ENCODE measurements at places on chromosomes 5 and 9. TPM values are rescaled to one million over a fixed set of nuclear protein-coding genes. Genes with fewer than 3 reads are reported as not detected.

The UGT3A2 gene
- total RNA-seq: 0.53 TPM

The LVRN gene
- 0.24 TPM for total RNA-seq

The FABP6 gene
- total RNA-seq: 0.55 TPM

The PCA3 gene
- 0.31 TPM for total RNA-seq

The CLTA gene
- 178 TPM for total RNA-seq

The OTULINL gene
- total RNA-seq: 36.3 TPM

GRCh38 chr5:127810707-127811490 is 107.7 kb downstream of the CCDC192 start:
- peaks cover 3% of the 10 kb centered on the region for H3K4me1 ChIP-seq
- H3K27me3 ChIP-seq: no peaks in the 10 kb centered on the region
- no peaks in the 10 kb centered on the region for H3K36me3 ChIP-seq
- no peak overlapping the region for H3K27ac ChIP-seq

GRCh38 chr9:95077053-95077765 is 240.3 kb downstream of the FANCC start:
- H3K27me3 ChIP-seq: no peaks in the 10 kb centered on the region
- H3K4me3 ChIP-seq: no peak overlapping the region
- H3K27ac ChIP-seq: peak overlapping the region; percentile 87
- DNase-seq: no peak
- peaks cover 11% of the 10 kb centered on the region for H3K36me3 ChIP-seq

DNA sequence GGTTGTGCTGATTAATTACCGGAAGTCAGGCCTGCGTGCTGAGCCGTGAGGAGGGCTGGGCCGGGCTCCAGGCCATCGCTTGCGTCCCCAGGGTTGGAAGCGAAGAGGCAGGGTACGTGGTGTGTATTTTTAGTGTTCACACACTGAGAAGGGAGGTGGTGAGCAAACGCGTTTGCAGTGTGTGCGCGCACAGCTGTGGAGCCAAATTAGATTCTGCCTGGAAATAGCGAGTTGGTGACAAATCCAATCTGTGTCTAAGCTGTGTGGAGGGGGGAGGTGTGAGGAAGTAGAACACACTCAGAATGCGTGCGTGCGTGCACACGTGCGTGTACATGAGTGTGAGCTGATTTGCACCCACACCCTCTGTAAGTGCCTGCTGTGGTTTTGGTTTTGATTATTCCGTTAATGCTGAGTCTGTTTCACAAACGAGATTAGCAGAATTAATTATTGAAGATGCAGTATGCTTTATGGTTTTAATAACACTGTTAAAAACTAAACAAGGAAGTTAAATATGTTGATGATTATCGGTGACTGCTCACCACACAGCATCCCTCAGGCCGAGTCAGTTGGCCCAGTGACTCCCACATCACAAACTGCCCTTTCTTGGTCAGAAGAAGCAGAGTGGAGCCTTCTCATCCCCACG is 111.8 kb upstream of the FCN2 start:
- no peak overlapping the region for H3K27ac ChIP-seq
- no peak for DNase-seq
- H3K36me3 ChIP-seq: no peaks in the 10 kb centered on the region
- no peaks in the 10 kb centered on the region for H3K27me3 ChIP-seq

GRCh38 chr9:105141146-105141975 is 103.1 kb upstream of the SLC44A1 start:
- no peak for DNase-seq
- peaks cover 12% of the 10 kb centered on the region for H3K27me3 ChIP-seq
- H3K4me1 ChIP-seq: peaks cover 11% of the 10 kb centered on the region
- H3K36me3 ChIP-seq: no peaks in the 10 kb centered on the region

DNA sequence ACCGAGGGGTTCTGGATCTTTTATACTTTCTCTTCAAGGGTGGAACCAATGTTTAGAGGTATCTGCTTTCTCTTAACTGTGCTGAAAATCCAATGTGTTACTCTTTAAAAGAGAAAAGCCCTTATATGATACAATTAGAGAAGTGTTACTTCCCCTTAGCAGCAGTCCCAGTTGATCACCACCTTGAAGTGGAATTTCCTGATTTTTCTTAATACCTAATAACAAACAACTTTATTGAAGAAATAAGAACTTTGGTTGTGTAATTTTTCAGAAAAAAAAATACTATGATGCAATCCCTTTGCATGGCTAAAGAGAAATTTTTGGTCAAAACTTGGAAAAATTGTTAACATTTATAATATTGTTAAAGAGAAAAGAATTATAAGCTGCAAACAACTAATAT is 24.7 kb downstream of the SLC1A3 start:
- H3K27ac ChIP-seq: no peak overlapping the region
- H3K27me3 ChIP-seq: no peaks in the 10 kb centered on the region
- peaks cover 3% of the 10 kb centered on the region for H3K36me3 ChIP-seq
- DNase-seq: no peak
- peaks cover 4% of the 10 kb centered on the region for H3K4me1 ChIP-seq
- H3K4me3 ChIP-seq: no peak overlapping the region

DNA sequence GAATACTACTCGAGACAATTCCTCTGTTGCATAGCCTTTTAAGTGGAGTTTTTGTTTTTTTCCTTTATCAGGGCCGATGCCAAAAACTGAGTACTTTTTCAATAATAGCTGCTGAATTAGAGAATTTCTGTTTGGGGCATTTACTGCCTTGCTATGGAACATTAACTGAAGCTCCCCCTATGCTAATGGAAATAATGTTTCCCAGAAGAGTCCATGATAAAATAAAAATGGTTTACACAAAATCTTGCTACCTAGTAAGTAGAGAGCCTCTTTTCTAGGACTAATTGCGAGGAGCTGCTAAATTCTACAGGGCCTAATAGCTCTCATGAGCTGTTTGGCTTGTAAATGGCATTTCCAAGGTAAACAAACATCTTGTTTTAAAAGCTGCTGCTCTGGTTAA is 128.2 kb upstream of the MYO10 start:
- H3K27ac ChIP-seq: no peak overlapping the region
- H3K27me3 ChIP-seq: no peaks in the 10 kb centered on the region
- no peaks in the 10 kb centered on the region for H3K36me3 ChIP-seq
- no peak for DNase-seq
- no peak overlapping the region for H3K4me3 ChIP-seq

- H3K4me3 ChIP-seq: no peak overlapping the region
- no peaks in the 10 kb centered on the region for H3K27me3 ChIP-seq
- H3K36me3 ChIP-seq: no peaks in the 10 kb centered on the region
- no peak for DNase-seq
- peaks cover 3% of the 10 kb centered on the region for H3K4me1 ChIP-seq
Measured at GRCh38 chr5:167453246-167454030, 838.0 kb upstream of the WWC1 start.

- no peak for DNase-seq
- H3K27ac ChIP-seq: no peak overlapping the region
- H3K36me3 ChIP-seq: no peaks in the 10 kb centered on the region
Measured at GRCh38 chr5:176628406-176629228, 1.7 kb downstream of the SNCB start.

DNA sequence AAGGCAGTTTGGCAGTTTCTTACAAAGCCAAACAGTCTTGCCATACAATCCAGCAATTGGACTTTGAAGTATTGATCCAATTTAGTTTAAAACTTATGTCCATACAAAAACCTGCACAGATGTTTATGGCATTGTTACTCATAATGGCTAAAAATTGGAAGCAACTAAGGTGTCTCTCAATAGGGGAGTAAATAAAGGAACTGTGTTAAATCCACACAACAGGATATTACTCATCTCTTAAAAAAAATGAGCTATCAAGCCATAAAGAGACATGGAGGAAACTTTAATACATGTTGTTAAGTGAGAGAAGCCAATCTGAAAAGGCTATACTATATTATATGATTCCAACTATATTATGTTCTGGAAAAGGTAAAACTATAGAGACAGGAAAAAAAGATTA is 313.6 kb upstream of the CD180 start:
- no peak overlapping the region for H3K4me3 ChIP-seq
- peaks cover 1% of the 10 kb centered on the region for H3K4me1 ChIP-seq
- H3K27me3 ChIP-seq: no peaks in the 10 kb centered on the region
- no peak overlapping the region for H3K27ac ChIP-seq
- DNase-seq: no peak

- no peak overlapping the region for H3K27ac ChIP-seq
- no peak for DNase-seq
- H3K4me3 ChIP-seq: no peak overlapping the region
Measured at GRCh38 chr9:107016383-107016782, 153.4 kb downstream of the ZNF462 start.

DNA sequence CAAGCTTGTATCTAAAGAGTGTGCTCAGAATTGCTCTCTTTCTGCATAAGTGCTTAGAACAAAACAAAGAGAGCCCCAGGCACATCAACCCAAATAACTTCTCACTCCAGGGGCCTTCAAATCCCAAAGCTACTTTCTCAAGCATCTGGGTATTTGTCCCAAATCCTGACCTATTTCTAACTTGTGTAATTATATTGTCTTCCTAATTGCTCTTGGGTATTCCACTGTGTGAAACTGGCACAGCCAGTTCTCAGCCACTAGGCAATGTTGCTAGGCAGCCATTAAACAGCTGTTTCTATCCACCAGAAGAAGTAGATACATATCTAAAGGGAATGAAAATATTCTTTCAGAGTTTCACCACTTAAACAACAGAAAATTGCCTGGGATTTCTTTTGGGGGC is 198.8 kb downstream of the PRELID2 start:
- H3K27ac ChIP-seq: no peak overlapping the region
- no peak overlapping the region for H3K4me3 ChIP-seq
- H3K36me3 ChIP-seq: no peaks in the 10 kb centered on the region
- no peaks in the 10 kb centered on the region for H3K27me3 ChIP-seq
- no peak for DNase-seq

DNA sequence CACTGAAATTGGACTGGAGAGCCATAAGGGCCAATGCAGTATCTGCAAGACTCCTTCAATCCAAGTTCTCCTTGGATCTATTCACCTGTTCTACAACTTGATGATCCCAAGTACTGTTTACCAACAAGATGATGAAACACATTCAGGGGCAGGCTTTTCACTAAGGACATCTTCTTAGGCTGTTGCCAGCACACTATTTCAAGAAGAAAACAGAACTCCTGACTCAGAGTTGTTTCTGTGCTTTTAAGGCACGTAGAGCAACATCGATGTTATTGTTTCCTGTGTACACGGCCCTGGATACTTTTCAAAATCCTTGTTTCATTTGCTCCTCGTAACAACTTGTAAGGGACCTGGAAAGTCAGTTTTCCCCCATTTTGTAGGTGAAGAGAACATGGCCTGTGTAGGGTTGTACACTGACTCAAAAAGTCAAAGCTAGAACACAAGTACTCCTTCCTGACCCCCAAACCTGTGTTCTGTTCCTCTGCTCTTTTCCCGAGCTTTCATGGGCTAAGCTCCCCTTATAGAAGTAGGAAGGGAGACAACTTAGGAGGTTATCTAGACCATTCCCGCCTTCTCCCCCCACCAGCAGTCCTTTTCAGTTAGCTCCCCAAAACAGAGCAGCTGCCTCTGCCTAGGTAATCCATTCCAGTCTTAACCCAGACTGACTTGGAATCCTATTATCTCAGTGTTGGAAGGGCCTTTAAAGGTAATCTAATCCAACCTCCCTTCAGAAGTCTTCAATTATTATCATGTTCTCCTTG is 5.2 kb upstream of the MGAT1 start:
- peak overlapping the region; percentile 95 for H3K4me3 ChIP-seq
- peaks cover 60% of the 10 kb centered on the region for H3K4me1 ChIP-seq
- peaks cover 7% of the 10 kb centered on the region for H3K36me3 ChIP-seq

- no peak for DNase-seq
- H3K27ac ChIP-seq: no peak overlapping the region
- H3K4me3 ChIP-seq: no peak overlapping the region
- H3K36me3 ChIP-seq: no peaks in the 10 kb centered on the region
Measured at GRCh38 chr5:159217236-159217635, 7.9 kb upstream of the RNF145 start.

DNA sequence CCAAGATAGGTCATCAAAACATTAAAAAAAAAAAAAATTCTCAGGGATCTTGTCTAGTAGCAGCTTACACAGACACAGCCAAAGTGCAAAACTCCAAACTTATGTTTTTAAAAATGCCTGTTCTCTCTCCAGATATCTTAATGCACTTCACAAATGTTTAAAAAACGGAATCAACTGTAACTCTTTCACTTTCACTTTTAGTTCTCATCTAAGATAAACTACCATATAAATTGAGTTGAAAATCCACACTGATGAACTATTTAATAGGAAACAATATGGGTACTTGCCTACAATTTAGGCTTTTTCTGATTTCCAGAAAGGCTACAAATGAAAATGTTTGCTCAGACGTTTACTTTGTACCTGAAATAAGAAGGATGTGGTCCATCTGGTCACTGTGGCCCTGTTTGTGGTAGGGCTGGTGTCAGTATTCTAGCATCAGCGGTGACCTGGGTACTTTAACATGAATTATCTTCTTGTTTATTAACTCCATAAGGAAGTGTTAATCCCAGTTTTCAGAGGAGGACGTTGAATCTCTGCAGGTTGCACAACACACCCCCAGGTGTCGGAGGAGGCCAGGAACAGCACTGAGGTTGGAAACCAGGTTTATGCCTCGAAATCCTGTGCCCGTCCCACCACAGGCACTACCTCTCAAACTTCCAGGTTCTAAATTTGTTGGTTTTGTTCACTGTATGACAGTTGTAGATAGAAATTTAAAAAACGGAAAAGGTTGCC is 13.3 kb upstream of the LPCAT1 start:
- H3K27me3 ChIP-seq: peaks cover 25% of the 10 kb centered on the region
- no peak overlapping the region for H3K4me3 ChIP-seq
- DNase-seq: no peak
- no peak overlapping the region for H3K27ac ChIP-seq
- no peaks in the 10 kb centered on the region for H3K4me1 ChIP-seq
- H3K36me3 ChIP-seq: no peaks in the 10 kb centered on the region

DNA sequence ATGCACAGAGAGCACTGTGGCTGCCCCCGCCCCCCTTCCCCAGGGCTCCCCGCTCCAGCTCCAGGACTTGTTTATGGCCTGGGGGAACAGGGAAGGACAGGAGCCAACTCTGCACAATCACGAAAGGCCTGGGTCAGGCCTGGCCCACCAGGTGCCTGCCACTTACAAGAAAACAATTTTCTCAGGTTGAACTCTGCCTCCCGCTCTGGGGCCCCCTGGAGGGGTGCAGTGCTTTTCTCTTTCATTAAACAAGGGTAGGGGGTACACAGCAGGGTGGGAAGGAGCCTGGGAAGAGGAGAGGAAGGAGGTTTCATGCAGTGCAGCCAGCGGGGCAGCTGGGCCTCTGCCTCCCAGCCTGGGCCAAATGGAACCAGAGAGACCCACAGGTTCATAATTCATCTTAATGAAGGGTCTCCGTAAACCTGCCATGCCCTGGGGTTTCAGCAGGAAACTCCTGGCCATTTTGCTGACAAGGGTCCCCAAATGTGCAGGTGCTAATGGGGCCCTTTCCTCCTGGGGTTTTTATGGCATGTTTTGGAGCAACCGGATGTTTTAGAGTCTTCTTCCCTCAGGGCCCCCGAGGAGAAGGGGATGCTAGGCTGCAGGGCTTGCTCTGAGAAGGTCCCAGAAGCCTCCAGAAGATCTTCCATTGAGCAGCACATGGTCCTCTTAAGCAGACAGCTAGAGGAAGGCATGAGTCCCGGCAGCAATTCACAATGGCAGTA is 219.8 kb downstream of the SLIT3 start:
- H3K4me1 ChIP-seq: peaks cover 5% of the 10 kb centered on the region
- no peak for DNase-seq
- no peak overlapping the region for H3K27ac ChIP-seq

Measured in progenitor cell of endocrine pancreas (in vitro differentiated cells).